ENCODE measurements at places on chromosomes 5 and 9.

DNA sequence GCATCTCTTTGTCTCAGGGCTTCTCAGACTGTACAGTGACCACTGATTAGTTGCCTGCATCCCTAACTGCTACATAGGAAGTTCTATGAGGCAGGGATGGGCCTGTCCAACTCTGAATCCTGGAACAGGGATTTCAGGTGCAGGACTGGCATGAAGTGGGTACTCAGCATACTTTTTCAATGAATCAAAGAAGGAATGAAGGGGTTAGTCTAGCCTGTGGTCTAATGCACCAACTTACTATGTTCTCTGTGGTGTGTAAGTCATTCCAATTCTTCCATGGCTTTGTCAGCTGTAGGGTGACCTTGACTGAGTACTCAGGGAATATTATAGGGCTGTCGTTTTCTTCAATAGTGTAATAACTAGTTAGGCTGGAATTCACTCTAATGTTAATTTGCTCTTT is 8.3 kb downstream of the COL15A1 start:
- DNase-seq, result no peak

DNA sequence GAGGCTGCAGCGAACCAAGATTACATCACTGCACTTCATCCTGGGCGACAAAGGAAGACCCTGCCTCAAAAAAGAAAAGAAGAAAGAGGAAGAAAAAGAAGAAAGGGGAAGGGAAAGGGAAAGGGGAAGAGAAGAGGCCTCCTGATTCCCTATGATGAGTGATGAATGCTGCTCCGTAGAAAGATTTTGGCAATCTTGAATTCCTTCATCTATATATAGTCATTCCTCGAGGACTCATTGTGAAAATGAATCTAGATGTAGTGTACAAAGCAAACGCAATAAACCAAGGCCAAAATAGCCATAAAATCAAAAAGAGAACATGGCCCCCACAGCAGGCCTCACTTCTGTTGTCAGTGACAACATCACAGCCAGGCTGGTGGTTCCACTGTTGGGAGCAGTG is 218.0 kb downstream of the DCP2 start:
- DNase-seq, result no peak

GRCh38 chr9:95494416-95495371 is 22.1 kb downstream of the PTCH1 start:
- peak; percentile 70 for DNase-seq

DNA sequence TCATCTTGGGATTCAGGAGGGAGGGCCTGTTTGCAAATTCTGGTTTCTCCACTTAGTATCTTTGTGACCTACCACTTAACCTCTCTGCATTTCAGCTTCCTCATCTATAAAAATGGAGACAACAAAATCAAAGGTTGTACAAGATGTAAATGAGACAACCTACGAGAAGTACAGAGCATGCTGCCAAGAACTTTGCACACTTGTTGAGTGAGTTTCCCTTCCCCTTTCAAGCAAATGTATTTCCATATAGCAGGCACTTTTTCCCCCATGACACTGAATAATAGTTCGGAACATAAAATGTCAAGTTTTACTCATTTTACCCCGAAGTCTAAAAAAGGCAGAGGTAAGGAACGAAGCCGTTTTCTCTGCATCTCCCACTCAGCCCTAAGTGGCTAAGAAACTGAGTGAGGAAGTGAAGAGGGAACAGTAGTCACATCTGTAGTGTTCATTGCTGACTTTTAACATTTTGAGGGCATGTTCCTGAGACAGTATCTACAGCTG is 159.0 kb downstream of the TLE1 start:
- no peak for DNase-seq

DNA sequence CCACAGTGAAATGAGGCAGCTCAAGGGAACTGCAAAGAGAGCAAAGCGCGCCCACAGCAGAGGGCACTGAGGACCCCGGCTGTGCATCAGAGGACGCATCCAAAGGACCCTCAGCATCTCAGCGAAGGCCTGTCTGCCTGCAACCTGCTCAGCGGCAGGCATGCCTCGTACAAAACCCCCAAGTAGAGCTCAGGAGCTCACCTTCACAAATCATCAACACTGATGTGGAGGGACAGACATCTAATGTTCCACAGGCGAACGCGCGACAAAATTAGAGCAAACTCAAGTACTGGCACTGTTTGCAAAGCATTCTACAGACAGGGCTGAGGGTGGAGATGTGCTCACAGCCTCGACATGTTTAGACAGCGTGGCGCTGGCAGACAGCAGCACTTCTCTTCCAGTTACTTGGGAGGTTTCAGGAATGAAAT is 81.0 kb downstream of the DCP2 start:
- DNase-seq, result no peak

GRCh38 chr9:25936031-25936430 is 257.8 kb upstream of the TUSC1 start:
- no peak for DNase-seq

GRCh38 chr5:96506376-96506775 is 73.3 kb upstream of the PCSK1 start:
- no peak for DNase-seq

DNA sequence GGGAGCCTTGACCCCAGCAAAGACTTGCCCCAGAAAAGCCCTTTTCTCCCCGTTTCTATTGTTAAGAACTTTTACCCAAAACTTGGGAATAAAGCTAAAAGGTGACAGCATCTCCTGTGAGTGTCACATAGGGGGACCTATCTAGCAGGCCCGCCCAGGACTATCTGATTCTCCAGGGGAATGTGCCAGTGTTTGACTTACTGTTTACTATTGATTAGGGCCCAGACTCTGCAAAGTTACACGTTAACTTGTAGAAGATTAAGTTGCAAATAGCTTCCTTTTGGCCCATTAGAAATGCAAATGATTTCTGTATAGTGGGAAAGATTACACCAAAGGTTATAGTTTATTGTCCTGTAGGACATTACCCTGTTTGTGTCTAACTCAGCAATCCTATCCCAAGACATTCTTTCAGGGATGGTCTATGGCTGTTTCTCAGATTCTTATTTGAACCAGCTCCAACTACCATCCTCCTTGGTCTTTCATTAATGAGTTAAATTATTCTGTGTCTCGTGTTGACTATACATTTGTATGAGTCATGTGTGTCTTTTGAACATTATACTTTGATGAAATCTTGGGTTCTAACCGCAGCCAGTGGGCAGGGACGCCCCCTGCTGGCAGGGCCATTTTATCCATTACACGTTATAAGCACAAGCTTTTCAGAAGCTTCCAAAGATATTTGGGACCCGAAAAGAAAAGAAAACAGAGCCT is 60.7 kb downstream of the HRH2 start:
- DNase-seq, result peak; percentile 64

DNA sequence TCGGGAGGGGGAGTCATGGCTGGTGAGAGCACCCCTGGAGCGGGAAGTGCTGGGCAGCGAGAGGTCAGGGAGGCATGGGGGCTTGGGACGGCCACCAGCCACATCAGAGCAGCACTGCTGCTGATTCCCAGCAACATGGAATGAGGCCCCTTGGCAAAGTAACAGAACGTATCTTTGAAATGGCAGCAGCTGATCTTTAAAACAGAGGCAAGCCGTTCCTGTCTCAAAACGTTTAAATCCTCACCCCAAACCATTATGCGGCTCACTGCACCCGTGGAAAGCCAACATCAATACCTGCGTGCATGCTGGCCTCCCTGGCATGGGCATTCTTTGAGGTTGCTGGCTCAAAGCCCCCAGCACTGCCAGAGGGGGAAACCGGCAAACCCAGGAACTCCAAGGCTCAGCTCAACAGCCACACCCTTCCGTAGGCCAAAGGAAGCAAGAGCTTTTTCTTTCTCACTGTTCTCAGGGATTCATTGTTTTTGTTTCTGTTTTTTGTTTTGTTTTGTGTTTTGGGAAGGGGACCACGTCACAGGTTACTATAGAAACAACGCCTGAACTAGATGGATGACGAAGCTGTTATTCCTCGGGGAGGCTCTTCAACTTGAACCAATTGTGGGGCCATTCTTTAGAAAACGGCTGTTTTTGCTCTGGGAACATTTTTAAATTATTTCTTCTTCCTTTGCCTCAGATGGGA is 28.1 kb upstream of the OBP2B start:
- DNase-seq, result no peak

GRCh38 chr5:18745042-18745987 is 1111.1 kb downstream of the TAF11L14 start:
- no peak for DNase-seq

DNA sequence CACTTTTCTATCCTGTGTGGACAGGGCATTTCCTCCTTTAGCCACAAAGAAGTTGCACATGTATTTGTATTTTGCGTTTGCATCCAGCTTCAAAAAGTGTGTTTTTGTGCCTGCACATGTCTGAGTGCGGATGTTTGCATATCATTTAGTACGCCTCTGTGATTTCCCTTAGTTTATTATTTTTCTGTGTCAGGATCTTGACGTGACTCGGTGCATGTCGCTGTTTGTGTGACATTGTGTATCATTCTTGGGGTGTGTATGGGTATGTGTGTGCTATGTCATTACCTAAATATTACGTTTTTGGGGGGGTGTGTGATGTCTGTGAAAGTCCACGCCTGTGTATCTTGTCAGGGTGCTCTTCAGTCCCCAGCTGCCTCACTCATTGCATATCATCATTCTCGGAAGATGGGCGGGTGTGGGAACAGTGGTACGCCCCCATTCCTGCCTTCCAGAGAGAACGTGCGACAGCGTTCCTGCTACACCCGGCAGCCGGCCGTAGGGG is 416 bp upstream of the PAIP2 start:
- no peak for DNase-seq

DNA sequence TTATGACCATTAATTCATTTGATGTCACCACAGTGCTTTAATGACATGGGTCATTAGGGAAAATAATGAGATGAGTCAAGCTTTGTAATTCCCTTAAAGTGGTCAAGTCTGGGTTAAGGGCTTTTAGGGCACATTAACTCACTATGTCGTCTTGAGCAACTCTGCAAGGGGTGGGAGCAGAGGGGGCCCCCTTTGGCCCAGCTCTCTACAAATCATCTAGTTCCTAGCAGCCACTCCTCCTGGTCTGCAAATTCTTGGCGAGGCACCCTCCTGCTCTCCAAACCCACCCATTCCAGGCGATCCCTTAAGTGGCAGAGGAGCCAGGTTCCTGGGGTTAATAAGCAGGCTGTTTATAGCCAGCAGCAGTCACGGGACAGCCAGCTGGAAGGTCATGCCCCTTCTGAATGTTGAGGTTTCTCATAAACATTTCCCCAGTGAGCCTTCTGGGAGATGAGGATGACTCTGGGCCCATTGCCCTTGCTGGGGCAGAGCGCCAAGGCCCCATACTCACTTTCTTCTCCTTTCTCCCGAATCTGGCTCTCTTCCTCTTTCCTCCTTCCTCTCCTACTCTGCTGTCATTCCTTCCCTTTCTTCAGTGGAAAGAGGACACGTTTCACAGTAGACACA is 14.3 kb upstream of the GPX3 start:
- no peak for DNase-seq

- no peak for DNase-seq
These were observed 23.3 kb downstream of the TNFSF8 start for GRCh38 chr9:114906922-114907571.

GRCh38 chr5:152305525-152305924 is 99.6 kb downstream of the NMUR2 start:
- DNase-seq, result no peak

GRCh38 chr5:123098767-123099513 is 9.9 kb downstream of the PRDM6 start:
- DNase-seq, result no peak

DNA sequence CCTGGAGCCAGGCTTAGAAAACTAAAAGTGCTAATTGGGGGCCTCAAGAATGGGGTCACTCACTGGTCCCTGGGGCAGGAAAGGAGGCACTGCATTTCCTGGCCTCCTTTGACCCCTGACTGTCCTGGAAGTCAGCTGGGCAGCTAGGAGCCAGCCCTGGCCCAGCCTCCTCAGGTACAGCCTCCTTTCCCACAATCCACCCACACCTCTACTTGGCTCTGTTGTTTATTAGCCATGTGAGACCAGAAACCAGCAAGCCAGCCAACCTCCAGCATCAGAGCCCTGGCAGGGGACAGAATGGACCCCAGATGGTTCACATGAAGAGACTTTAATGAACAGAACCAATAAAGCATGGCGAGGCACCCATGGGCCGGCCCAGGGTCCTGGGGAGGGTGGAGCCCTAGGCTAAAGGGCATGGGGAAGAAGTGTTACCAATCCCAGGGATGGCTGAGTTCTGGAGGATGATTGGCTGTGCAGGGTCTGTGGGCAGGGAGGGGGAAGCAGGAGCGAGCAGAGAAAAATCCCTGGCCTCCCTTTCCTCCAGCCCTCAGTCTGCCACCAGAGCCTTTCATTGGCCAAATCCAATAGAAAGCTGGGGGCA is 55.3 kb upstream of the ANGPTL2 start:
- no peak for DNase-seq

DNA sequence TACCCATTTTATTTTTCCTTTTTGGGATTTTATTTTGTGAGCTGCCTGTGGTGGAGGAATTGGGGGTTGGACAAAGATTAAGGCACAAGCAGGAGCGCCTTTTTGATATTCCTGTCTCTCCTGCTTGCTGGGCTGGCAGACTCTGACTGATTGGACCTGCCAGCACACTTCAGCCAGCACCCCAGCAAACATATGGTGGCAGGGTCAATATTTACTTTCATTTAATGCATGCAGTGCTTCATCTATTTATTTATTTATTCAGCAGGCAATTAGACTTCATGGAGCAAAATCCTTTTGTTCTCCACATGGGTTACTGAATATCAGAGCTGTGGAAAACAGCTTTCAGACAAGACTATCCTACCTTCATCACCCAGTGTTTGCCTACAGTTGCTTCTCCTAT is 48.4 kb upstream of the EPB41L4A start:
- DNase-seq, result no peak

DNA sequence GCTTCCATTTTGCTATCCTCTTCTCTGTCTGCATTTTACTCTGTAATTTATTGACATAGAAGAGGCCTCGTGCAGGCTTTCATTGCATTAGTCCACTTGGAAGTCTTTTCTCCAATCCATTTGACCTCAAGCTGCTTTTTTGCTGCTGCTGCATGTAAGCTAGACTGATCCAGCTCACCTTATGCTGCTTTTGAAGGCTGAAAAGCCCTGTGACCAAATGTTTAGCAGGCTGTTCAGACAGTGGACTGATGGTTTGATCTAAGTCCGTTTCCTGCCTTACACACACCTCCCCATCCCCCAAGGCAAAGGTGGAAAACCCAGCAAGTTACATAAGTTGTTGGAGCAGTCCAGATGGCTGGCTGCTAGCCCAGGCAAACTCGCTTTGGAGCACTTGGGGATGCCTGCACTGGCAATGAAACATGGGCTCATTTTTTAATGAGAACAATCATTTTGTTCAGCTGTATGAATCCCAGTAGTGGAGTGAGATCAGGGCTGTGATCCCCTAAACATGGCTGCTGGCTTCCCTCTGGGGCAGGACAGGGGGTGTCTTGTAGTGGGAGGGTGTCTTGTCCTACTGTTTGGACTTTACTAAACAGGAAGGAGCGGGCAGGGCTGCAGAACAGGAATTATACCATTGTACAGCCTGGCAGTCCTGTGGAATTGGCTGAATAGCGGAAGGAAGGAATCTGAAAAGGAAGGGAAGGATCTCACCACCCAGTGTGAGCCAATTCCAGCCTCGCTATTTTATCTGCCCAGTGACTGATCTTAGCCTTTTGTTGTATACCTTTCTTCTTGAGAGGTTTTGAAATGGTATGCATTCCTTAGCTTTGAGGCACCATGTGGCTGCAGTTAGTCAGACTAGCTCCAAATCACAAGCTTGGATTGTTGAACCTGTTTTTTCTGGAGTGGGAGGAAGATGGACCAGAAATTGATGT is 212.0 kb downstream of the ARHGAP26 start:
- no peak for DNase-seq

- DNase-seq, result no peak
These were observed 4.1 kb downstream of the GALNT10 start for GRCh38 chr5:154194345-154195329.
